NCI-H1417 treated with DMSO at 0.1 percent for 48 hours (cell line): ENCODE measurements at places on chromosomes 3 and 15.

- DNase-seq, result no peak
Measured at GRCh38 chr3:158781191-158781590, 20.7 kb upstream of the MFSD1 start.

DNA sequence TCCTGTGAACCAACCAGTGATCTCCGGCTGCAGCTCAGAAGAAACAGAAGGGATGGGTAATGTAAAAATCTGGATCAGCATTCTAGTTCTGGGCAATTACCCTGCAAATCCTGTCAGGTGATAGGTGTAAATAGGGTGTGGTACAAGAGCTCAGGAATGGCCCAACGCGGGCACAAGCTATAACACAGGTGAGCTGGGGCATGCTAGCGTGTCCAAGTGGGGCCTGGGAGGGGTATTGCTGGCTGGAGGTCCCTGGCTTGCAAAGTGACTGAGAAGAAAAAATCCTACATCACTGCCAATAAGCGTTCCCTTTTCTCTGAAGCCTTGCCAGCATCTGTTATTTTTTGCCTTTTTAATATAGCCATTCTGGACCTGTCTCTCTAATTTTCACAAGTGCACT lies 9.7 kb upstream of the CHST2 start:
- no peak for DNase-seq

GRCh38 chr15:99021694-99022093 lies 14.1 kb upstream of the PGPEP1L start:
- no peak for DNase-seq

DNA sequence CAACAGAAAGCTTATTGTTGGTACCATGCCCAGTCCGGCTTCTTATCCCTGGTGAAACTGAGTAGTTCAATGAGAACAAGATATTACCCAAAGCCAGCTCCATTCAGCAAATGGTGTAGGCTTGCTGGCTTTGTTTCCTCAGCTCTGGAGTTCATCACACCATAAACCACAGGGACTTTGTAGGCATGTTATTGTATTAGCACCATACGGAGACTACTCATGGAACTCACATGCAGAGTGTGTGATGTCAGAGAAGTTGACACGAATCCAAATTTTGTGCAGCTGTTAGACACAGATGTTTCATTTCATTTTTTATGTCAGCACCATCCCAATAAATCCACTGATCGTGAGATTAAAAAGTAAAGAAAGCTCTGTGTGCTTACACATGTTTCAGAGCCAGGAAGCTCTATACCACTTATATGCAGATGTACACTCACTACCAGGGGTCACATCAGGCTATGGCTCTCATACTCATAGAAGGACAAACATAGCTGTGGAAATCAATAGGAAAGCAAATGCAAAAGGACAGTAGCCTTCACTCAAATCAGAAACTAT lies 63.4 kb upstream of the LEKR1 start:
- DNase-seq, result no peak

DNA sequence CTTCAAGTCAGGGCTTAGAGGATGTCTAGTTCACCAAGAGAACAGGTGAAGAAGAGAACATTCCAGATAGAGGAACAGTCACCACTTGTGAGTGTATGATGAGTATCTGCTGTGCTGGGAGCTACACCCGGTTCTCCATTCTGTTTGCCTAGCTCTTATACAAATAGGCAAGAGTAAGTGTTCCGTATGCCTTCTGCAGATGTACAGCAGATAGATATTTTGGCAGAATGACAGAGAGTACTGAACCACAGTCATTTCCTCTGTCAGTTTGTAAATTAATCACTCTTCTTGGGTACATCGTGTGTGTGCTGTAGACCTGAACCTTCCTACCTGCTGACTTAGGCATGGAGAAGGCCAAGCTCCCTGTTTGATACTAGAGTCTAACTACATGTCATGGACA lies 108.3 kb upstream of the CTDSPL start:
- no peak for DNase-seq

DNA sequence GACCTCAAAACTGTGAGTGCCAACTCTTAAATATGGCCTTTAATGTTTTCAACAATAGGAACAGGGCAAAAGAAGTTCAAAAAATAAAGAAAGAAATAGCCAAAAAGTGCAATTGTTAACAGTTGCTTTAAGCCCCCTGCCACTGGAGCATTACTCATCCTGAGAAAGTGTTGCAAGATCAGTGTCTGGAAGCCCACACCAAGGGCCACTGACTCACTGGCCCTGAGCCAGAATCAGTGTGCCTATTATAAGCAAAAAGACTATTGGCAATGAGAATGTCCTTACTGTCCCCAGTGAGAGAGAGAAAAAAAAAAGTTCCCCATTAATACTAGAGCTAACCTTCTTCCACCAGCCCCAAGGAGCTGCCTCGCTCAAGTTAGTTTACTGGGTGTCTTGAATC lies 480.1 kb upstream of the ZNF385D start:
- no peak for DNase-seq

DNA sequence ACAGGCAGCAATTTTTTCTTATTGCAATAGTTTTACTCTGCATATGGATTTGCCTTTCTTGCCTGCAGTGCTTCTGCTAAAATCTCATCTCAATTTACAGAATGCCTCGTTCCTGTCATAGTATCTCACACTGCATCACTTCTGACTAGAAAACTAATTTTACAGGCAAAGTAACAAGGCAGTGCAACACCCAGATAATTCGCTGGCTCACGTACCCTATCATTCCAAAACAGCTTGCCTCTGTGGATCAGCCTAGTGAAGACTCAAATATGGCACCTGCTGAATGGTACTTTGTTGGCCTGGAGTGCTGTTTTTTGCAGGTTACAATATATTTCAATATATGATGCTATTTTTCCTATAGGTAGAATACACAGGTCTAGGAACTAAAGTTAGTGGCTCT lies 5.3 kb downstream of the EIF5A2 start:
- no peak for DNase-seq

- DNase-seq, result no peak
Measured at GRCh38 chr3:178419071-178419470, 117.2 kb upstream of the KCNMB2 start.

DNA sequence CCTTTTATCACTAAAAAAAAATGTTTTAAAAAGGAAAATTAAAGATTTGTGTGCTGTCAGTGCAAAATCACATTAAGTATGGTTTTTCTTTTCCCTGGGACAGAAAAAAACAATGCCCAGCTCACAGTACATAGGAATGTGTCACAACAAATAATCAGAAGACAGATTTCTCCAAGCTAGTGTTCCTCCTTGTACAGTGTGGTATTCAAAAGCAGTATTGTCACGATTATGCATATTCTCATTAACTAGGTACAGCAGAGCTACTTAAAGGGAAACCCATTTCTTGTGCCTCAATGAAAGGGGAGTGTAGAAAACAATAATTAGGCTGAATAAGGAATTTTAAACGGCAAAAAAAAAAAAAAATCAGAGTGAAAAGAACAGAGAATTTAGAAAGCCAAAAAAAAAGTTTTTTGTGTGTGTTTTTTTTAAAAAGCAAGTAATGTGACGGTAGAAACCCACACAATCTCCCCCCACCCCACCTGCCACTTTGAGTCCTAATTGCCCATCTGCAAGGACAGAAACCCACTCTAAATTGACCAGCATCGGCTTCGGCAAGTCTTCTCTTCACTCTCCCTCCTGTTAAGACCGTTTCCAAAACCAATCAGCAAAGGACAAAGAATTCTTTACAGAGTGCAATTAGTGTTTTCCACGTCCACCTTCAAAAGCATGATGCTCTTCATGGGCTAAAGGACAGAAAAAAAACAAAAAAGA lies 41.0 kb downstream of the EIF4E3 start:
- DNase-seq, result no peak

- DNase-seq, result no peak
Measured at GRCh38 chr3:169764312-169764881, 463 bp downstream of the TERC start.

- DNase-seq, result no peak
Measured at GRCh38 chr15:36365963-36366362, 213.5 kb upstream of the CDIN1 start.

DNA sequence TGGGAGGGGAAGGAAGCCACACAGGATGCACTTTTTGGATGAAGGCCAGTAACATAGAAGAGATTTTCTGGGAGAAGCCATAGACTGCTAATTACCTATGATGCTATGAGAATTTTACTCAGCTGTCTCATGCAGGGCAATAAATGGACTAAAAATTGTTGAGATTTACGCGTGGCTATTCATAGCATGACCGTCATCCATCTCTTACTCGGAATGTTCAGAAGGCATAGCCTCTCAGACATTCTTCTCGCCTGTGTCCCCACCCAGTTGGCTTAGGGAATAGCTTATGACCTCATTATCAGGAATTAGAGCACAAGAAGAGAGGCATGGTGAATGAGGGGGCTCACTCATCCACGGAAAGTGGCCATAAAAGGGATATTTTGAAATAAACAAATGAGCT lies 107.9 kb upstream of the ATP10A start:
- DNase-seq, result no peak

DNA sequence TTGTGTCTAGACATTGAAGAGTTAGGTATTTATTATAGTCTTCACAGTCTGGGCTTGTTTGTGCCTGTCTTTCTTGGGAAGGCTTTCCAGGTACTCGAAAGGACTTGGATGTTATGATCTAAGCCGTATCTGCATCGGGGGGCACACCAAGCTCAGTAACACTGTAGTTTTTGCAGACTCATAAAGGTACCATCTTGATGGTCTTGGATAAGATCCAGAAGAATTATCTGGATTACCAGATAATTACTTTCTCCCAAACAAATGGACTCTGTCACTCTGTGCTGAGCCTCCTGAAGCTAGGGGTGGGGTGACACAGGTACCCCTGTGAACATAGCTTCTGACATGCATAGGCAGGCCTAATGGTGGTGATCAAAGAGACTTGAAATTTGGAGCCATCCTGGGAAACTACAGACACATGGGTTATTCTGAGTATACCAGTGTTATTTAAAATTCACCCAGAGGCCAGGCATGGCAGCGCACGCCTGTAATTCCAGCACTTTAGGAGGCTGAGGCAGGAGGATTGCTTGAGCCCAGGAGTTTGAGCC lies 238.6 kb upstream of the TPM1 start:
- DNase-seq, result no peak

DNA sequence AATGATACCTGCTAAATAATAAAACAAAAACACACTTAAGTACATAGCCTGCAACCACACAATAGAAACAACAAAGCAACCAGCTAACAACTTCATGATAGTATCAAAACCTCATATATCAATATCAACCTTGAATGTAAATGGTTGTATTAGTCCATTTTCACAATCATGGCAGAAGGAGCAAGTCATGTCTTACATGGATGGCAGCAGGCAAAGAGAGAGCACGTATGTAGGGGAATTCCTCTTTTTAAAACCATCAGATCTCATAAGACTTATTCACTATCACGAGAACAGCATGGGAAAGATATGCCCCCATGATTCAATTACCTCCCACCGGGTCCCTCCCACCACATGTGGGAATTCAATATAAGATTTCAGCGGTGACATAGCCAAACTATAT lies 44.5 kb upstream of the PTX3 start:
- no peak for DNase-seq

DNA sequence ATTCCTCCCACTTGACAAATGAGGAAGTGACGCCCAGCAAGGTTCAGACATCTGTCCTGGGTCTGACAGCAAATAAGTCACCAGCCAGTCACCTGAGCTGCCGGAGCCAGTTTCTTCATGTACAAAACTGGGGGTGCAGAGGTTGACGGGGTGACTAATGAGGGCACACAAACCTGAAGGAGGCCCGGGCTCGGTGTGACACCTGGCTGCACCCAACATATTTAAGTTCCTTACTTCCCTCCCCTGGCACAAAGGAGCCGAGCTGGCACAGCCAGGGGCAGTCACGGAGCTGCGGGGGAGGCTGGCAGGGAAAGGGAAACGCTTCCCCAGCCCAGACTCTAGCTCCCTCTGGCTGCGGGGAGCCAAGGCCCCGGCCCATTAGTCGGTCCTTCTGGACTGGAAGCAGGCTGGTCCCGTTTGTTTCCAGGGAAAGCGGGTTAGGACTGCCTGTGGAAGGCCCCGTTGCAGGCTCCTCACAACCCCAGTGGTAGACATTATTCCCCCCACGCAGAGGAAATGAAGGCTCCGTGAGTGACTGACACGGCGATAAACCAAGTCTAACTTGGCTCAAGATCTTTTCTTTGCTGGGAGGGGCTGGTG lies 2.3 kb downstream of the FBXL22 start:
- no peak for DNase-seq

- DNase-seq, result no peak
Measured at GRCh38 chr15:88331291-88331690, 74.8 kb upstream of the NTRK3 start.

- DNase-seq, result no peak
Measured at GRCh38 chr15:80350941-80351610, 53.1 kb upstream of the ARNT2 start.

GRCh38 chr3:153370680-153371079 lies 208.7 kb downstream of the RAP2B start:
- DNase-seq, result no peak

GRCh38 chr15:36897834-36898233 lies 202.5 kb downstream of the MEIS2 start:
- DNase-seq, result no peak

DNA sequence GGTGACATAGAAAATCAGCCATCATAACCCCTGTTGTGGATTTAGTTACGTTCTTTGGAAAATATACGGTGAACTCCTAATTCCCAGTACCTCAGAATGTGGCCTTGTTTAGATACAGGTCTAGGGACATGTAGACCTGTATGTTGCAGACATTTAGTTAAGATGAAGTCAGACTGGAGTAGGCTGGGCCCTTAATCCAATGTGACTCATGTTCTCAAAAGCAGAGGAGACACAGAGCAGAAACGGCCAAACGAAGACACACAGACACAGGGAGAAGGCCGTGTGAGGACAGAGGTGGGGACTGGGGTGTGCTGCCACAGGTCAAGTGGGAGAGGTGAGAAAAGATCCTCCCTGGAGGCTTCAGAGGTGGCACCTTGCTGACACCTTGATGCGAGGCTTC lies 119.0 kb upstream of the PROK2 start:
- DNase-seq, result no peak
